KG1 (cell line): ENCODE measurements at places on chromosomes 1 and 21.

DNA sequence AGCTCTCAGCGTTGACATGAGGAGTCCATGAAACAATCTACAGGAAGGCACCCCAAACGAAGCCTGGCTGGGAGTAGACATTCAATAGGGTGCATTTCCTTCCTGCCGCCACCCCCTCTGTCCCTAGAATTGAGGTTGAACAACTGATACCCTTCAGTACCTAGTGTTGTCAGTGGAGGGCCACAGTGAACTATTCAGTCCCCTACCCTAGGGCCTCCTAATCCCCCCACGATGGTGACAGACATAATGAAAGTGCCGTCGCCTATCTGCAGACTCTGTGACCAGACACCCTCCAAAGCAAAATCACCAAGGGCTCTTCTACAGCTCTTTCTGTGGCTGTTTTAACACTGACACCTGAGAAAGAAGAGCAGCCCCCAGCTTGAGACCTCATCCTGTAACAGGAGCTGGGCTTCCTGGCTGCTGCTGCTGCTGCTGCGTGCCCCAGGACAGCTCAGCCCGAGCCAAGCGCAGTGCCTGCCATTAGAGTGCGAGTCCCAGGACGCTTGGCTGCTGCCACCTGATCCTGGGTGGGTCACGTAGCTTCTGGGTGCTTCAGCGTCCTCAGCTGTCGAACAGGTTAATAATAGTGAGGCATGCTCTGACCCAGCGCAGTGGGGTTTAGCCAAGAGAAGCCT is 183.0 kb downstream of the ZBTB18 start:
- DNase-seq: no peak

DNA sequence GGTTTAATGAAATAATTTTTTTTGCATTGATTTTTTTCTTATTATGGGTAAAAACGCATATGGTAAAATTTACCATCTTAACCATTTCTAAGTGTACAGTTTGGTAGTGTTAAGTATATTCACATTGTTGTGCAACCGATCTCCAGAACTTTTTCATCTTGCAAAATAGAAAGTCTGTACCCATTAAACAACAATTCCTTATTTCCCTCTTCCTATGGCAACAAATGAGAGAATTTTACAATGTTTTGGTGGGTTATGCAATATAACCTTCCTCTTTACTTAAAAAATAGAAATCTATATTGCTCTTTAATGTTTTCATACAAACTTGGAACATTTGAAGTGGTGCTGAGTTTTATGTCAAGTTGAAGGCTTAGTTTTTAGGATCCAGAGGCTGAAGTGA is 26.6 kb downstream of the MAP3K7CL start:
- DNase-seq: no peak

DNA sequence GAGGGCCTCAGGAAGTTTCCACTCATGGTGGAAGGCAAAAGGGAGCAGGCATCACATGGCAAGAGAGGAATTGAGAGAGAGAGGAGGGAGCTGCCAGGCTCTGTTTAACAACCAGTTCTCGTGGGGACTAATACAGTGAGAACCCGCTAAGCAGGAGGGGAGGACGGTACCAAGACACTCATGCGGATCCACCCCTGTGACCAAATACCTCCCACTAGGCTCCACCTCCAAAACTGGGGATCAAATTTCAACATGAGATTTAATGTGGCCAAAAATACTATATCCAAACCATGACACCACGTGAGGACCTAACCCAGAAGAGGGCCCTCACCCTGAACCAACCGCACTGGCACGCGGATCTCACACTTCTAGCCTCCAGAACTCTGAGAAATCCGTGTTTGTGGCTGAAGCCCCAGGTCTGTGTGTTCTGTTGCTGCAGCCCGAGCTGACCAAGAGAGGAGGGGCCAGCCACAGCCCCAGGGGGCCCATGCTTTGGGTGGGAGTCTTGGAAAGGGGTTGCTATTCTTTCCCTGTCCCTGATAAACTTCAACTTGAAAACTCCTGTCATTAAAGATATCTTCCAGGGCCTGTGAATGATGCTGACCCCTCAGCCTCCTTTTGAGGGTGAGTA is 32.0 kb downstream of the TRIM67 start:
- no peak for DNase-seq

DNA sequence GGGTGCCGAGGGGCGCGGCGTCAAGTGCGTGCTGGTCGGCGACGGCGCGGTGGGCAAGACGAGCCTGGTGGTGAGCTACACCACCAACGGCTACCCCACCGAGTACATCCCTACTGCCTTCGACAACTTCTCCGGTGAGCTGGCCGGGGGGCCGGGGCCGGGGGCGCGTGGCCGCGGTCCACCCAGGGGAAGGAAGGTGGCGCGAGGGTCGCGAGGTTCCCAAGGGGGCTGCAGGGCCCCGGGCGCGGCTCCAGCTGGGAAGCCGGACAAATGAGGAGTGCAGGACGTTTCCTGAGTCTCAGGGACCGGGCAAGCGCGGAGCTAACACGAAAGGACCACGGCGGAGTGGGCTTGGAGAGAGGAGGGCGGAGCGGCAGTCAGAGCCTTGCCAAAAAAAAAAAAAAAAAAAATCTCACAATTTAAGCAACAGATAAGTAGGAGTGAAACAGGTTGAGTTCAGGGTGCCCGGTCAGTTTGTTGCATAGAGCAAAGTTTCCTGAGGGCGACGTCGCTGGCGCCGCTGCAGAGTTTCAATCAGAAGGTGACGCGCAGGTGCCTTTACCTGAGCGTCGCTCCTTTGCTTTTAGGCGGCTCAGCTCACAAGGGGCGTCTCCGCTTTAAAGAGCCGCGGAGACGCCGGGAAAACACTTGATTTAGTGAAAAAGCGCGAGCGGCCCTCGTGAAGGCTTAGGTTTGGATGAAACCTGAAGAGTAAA is 750 bp downstream of the RHOU start:
- no peak for DNase-seq

GRCh38 chr1:21647431-21648351 is 21.5 kb downstream of the RAP1GAP start:
- no peak for DNase-seq

DNA sequence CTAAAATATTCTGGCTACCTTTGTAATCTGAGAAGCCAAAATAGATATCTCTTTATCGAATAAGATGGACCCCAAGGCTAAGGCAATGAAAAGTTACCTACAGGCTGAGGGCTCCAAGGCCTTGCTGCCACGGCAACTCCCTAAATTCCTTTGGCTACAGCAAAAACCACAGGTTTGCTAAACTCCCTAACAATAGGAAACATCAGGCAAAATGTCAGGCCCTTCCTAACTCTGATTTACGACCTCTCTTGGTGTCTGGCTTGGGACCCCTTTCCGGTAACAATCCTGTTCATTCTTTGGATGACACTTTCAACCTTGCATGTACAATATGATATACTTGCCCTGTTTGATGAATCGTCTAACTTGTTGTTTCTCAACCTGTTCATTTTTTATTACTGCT is 11.3 kb upstream of the OR2T8 start:
- no peak for DNase-seq

DNA sequence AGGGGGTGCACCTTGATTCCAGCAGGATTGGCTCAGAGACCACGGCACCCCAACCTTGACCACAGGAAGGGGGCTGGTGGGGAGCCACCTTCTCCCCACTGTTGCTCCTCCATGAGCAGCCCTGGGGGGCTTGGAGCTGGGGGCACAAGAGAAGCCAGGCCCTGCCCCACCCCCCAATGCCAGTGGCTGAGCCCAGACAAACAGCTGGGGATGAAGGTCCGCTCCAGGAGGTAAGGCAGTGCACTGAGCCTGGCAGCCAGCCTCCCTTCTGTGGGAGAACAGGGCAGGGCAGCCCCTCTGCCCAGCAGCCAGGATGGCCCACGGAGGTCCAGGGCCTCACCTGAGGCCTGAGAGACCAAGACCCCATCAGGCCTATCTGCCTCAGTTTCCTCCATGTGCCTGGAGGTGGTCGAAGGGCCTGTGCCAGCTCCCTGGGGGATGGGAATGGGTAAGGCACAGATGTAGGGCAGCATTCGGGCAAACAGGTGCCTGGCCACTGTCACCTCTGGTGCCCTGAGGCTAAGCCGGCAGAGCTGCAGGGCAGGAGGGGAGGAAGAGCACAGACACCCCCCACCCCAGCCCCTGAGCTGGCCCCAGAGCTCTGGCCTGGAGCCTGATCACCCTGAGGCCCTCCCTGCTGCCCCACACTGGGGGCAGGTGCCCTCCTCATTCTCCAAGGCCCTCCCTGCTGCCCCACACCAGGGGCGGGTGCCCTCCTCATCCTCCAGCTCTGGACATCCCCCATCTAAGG is 7.1 kb downstream of the ITGB2 start:
- DNase-seq: no peak

DNA sequence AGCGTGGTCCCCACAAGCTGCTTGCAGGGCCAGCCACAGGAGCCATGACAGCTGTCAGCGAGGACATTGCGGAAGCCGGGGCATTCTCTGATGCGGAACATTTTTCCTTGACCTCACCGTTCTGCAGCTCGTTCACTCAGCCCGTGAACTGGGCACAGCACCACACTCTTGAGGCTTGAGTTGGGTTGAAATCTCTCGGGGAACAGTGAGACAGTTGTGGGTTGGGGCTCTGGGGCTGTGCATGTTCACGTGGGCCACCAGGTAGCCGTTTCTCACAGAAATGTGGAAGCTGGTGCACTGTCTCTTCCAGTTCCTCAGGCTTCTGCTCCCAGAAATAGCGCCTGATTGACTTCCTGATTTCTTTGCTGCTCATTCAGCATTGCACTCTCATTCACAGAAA is 69.8 kb downstream of the SPSB1 start:
- no peak for DNase-seq

GRCh38 chr1:165610866-165611265 is 20.2 kb upstream of the MGST3 start:
- no peak for DNase-seq

DNA sequence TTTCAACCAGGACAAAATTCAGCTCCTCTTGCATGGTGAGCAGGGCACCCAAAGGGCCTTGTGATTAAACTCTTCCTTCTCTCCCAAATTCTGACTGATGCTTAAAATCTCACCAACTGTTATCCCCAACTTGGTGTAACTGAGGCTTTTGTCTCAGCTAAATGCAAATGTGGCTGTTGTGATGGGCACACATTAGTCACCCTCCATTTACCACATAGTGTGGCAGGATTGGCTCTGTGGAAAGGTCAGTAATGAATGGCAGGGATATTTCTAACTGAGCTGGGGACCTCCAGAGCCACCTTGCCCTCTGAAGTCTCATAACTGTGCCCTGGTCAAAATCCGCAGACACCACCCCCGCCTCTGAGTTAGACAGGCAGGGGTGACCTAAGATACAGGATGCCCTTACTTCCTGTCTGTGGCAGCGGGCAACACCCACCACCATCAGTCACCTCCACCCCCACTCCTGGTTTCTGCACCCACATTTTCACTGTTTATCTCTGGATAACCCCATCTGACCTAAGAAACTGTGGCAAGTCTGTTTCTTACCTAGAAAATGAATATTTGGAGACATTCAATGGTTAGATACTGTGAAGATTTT is 25.4 kb upstream of the RGS16 start:
- no peak for DNase-seq

- DNase-seq: no peak
Observed at GRCh38 chr1:181390410-181391077, 92.8 kb upstream of the CACNA1E start.

GRCh38 chr1:41924911-41925310 is 6.2 kb upstream of the HIVEP3 start:
- DNase-seq: no peak

GRCh38 chr21:35645991-35646390 is 414.3 kb downstream of the SETD4 start:
- no peak for DNase-seq

DNA sequence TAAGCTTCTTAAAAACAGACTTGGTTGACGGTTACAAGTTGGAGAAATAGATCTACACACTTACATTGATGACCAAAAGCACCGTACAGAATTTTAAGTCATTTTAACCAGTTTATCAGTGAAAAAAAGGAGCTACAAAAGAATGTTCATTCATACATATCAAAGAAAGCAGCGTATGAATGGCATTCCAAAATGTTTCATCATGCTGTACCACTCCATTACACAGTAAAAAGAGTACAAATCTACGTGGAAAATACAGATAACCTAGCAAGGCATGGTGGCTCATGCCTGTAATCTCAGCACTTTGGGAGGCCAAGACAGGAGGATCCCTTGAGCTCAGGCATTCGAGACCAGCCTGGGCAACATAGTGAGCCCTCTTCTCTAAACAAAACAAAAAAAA is 40.3 kb downstream of the ZZZ3 start:
- no peak for DNase-seq

- no peak for DNase-seq
Observed at GRCh38 chr1:89610457-89611011, 22.4 kb upstream of the LRRC8C start.

DNA sequence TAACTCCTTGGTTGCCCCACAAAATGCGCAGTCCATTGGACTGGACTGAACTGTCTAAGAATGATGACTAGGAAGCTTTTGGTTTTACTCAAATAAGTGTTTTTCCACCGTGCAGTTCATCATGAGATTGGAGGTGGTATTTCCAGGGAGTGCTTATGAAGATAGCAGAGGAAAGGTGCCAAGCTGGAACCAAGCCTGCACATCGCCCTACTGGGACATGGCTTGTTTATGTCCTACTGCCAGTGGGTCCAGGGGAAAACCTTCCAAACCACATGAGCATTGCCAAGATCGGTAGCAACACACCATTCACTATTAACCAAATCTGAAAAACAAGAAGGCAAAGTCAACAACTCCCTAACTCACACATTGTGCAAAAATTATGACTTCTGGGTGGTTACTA is 54.7 kb upstream of the DSCAM start:
- DNase-seq: no peak
